ENCODE measurements at places on chromosomes 13 and 19.

GRCh38 chr13:102682727-102683126 lies 12.1 kb downstream of the METTL21C start:
- DNase-seq: no peak

- DNase-seq: no peak
Measured at GRCh38 chr13:44406617-44407016, 33.0 kb downstream of the SERP2 start.

DNA sequence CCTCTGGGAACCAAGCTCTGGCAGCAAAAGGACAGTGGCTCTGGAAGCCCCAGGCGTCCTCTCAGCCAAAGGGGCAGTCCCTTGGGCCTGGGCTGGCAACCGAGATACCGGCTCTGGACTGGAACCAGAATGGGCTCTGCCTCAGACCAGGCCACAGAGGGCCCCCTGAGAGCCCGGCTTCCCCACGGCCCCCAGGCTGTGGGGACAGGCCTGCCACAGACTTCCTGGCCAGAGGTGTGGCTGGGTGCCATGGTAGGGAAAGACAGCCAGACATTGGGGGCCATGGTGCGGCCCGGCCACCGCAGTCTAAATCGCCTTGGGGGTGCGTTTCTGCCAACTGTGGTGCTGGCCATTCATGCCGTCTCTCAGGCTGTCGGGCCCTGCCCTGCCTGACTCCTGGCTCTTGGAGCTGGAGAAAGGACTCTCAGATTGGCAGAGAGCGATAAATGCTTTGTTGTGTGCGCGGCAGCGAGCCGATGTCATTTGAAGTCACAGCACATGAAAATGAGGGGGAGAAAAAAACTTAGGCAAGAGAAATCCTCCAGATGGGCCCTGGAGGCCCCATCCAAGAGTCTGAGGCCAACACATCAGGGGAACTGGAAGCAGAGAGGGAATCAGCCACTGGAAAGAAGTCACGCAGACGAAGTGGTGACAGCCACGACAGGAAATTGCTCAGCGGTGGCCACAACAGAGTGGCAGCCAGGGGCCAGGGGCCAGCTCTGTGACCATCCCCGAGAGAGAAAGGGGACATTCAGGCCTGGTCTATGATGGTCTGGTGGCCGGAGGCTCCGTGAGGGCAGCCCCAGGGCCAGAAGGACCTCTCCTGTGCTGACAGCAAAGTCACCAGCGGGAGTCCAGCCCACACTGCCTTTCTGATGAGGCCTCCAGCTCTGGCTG lies 26.5 kb downstream of the SH3GL1 start:
- DNase-seq: peak; percentile 65

DNA sequence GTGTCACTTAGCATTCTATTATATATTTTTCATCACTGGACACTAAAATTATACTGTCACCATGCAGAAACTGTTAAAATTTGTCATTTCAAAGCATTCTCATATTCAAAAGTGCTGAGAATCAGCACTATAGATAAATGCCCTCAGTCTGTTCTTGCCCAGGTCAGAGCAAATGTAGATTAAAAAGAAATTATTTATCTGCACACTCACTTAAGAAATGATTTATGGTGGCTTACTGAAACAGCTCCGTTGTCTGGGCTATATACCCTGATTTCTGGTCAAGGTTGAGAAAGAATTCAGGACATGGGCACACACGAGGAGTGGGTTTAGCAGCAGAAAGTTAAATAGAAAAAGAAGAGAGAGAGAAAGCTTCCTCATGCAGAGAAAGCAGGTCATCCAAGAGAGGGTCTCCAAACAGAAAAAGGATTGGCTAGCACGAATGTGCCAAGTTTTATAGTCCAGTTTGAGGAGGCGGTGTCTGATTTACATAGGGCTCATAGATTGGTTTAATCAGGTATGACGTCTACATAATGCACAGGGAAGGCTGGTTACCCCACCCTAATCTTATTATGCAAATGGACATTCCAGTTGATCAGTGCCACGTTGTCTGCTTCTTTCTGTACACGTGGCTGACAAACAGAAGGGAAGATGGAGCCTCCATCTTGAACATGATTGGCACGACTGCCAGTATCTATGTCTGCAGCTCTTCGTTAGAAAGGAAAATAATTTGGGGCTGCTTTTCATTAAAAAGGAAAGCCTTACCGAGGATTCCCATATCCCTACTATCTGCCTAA lies 47.3 kb upstream of the N4BP2L1 start:
- no peak for DNase-seq

DNA sequence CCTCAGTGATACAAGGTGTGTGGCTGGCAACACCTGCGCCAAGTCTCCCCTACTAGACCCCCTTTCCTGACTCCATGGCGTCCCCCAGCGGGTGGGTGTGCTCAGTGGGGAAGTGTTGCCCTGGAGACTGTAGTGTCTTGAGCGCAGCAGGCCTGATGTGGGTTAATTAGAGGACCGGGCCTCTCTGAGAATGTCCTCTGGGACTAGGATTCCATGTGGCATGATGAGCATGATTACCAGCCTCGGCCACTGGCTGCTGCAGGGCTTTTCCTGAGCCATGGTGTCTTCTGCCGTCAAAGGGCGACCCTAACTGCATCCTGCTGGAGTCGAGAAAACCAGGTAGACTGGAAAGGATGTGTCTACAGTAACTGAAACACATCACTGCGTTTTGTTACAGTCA lies 28.1 kb downstream of the MICOS13 start:
- no peak for DNase-seq

GRCh38 chr13:108960006-108960405 lies 330.6 kb downstream of the MYO16 start:
- no peak for DNase-seq

DNA sequence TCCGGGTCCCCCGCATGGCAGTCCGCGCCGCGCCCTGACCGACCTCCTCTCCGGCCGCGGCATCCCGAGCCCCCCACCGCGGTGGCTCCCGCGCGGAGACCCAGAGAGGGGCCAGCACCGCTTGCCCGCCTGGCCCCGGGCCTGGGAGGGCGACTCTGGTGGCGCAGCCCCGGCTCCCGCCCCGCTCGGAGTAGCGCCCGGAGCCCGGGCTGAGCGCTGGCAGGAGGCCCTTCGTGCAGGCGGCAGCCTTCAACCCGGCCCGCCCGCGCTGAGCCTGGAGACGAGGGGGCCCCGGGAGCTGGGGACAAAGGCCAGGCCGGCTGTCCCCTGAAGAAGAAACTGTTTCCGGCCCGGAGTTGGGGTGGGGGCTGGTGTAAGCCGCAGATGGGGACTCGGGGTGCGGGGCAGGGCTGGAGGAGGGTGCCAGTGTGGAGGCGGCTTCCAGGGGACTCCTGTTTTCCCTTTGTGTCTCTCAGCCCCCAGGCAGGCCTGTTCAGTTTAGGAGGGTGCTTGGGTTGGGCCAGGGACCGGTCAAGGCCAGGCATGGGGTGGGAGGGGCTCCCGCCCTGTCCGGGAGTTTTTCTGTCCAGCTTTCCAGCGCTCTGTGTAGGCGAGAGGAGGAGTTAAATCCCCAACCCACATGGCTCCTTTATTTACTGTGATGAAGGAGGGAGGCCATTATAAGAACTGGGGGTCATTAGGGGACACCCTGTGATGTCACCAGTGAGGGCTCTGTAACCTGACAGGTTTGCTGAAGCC lies 935 bp downstream of the LRP3 start:
- DNase-seq: no peak

GRCh38 chr19:13764101-13764807 lies at the start of gene MRI1:
Gene MRI1 (plus strand): TSS chr19:13764522. CDS start chr19:13764589, 67 bp downstream.
- peak; percentile 30 for DNase-seq

Data from skin of body (tissue), 3 donors.